ENCODE measurements at places on chromosomes 16 and 17. TPM values are rescaled to one million over a fixed set of nuclear protein-coding genes. Genes with fewer than 3 reads are reported as not detected.

The GINS2 gene
- total RNA-seq, result 0.36 TPM

The GGA2 gene
- total RNA-seq, result 29.6 TPM

The KRTAP16-1 gene
- not detected for total RNA-seq

- H3K27ac ChIP-seq, result no peak overlapping the region
- H3K36me3 ChIP-seq, result peaks cover 13% of the 10 kb centered on the region
- H3K4me3 ChIP-seq, result no peak overlapping the region
- no peak for DNase-seq
- H3K4me1 ChIP-seq, result peaks cover 30% of the 10 kb centered on the region
Measured at GRCh38 chr17:37094391-37094790, 145.6 kb downstream of the AATF start.

DNA sequence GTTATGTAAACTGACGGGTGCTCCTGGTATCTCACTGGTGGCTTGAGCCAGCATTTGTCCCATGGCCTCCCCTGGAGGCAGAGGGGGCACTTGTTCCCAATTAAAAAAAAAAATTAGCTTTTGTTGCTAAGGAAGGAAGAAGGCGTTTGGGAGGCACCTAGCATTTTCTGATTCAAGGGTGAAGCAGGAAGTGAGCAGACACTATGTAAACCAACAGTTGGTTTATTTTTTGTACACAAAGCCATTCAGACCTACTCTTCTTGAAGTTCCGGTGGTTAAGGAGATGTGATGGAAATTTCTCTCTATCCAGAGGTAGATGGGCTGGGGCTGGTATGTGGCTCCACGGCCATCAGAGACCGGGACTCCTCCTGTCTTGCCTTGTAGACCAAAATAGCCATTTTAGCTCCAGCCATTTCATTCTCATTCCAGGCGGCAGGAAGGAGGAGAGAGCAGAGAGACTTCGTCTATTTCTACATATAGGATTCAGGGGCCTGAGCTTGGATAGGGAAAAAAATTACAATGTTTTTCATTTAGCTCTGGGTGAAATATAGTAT, 103.0 kb downstream of the SNX29 start:
- H3K4me3 ChIP-seq, result no peak overlapping the region
- no peaks in the 10 kb centered on the region for H3K4me1 ChIP-seq
- H3K27ac ChIP-seq, result no peak overlapping the region
- no peaks in the 10 kb centered on the region for H3K27me3 ChIP-seq
- DNase-seq, result no peak

GRCh38 chr17:72422204-72422504, 301.3 kb downstream of the SOX9 start:
- H3K27ac ChIP-seq, result no peak overlapping the region
- H3K27me3 ChIP-seq, result no peaks in the 10 kb centered on the region

DNA sequence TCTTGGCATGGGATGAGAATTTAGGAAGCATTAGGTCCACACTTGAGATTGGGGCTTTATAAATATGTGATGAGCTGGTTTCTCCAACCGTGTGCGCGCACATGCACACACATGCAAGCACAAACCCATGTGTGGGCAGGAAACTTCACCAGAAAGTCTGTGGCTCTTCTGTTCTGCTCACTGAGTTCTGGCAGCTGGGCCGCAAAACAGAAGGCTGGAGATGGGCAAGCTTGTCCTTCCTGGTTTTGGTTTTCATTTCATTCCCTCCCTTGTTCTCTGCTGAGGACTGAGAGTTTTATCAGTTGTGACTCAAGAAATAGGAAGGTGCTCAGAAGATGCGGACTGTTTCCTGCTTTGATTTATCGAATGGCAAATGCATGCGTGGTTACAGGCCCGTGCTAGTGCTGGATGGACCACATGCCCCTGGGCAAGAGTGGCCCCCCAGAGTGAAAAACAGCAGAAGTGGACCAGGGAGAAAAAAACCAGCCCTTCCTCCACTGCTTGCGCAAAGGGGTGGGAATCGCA, 14.1 kb downstream of the MAP3K14 start:
- no peaks in the 10 kb centered on the region for H3K36me3 ChIP-seq
- H3K27me3 ChIP-seq, result no peaks in the 10 kb centered on the region
- no peak for DNase-seq
- peaks cover 98% of the 10 kb centered on the region for H3K4me1 ChIP-seq
- no peak overlapping the region for H3K4me3 ChIP-seq
- peak overlapping the region; percentile 96 for H3K27ac ChIP-seq

- no peaks in the 10 kb centered on the region for H3K27me3 ChIP-seq
- peak; percentile 73 for DNase-seq
- H3K4me1 ChIP-seq, result no peaks in the 10 kb centered on the region
- no peaks in the 10 kb centered on the region for H3K36me3 ChIP-seq
- no peak overlapping the region for H3K4me3 ChIP-seq
- H3K27ac ChIP-seq, result peak overlapping the region; percentile 6
Measured at GRCh38 chr17:20066253-20066652, 57.1 kb downstream of the SPECC1 start.

GRCh38 chr17:63932721-63933120, 590 bp upstream of the CD79B start:
- no peaks in the 10 kb centered on the region for H3K4me1 ChIP-seq
- no peaks in the 10 kb centered on the region for H3K27me3 ChIP-seq
- H3K36me3 ChIP-seq, result no peaks in the 10 kb centered on the region
- H3K4me3 ChIP-seq, result no peak overlapping the region
- DNase-seq, result no peak

GRCh38 chr16:27517664-27518063, 32.0 kb downstream of the GTF3C1 start:
- H3K4me1 ChIP-seq, result peaks cover 7% of the 10 kb centered on the region
- H3K36me3 ChIP-seq, result peaks cover 4% of the 10 kb centered on the region
- DNase-seq, result no peak
- no peak overlapping the region for H3K27ac ChIP-seq

DNA sequence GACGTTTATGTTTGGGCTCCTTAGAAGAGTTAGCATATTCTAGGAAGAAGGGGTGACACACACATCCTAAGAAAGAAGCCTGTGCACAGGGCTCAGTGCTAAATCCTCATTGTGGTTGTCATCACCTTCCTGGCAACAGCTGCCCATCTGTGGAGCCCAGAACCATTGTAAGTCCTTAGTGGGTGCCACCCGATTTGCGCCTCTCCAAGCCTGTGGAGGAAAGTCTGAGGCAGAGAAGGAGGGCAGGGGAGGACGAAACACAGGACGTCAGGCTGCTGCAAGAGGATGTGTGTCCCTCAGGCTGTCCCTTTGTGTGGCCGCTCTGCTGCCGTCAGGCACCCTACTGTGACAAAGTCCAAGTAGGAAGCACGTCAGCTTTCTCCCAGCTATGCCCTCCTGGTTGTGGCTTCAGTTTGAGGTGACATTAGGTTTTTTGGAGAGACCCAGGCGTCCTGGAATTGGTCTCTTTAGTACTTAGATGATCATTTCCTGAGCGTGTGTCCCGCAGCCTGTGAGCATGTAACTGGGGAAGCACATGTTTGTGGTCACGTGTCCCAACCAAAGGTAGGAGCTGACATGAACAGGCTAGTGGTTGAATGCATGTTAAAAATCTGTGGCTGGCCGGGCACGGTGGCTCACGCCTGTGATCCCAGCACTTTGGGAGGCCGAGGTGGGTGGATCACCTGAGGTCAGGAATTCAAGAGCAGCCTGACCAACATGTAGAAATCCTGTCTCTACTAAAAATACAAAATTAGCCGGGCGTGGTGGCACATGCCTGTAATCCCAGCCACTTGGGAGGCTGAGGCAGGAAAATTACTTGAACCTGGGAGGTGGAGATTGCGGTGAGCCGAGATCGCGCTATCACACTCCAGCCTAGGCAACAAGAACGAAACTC, 10.7 kb downstream of the CLUAP1 start:
- H3K27me3 ChIP-seq, result no peaks in the 10 kb centered on the region
- peak; percentile 12 for DNase-seq
- no peak overlapping the region for H3K4me3 ChIP-seq
- H3K4me1 ChIP-seq, result no peaks in the 10 kb centered on the region
- H3K27ac ChIP-seq, result no peak overlapping the region

- no peak overlapping the region for H3K4me3 ChIP-seq
- H3K4me1 ChIP-seq, result peaks cover 26% of the 10 kb centered on the region
- no peaks in the 10 kb centered on the region for H3K27me3 ChIP-seq
- no peak overlapping the region for H3K27ac ChIP-seq
- H3K36me3 ChIP-seq, result peaks cover 28% of the 10 kb centered on the region
Measured at GRCh38 chr16:53812914-53813313, 109.0 kb downstream of the FTO start.

DNA sequence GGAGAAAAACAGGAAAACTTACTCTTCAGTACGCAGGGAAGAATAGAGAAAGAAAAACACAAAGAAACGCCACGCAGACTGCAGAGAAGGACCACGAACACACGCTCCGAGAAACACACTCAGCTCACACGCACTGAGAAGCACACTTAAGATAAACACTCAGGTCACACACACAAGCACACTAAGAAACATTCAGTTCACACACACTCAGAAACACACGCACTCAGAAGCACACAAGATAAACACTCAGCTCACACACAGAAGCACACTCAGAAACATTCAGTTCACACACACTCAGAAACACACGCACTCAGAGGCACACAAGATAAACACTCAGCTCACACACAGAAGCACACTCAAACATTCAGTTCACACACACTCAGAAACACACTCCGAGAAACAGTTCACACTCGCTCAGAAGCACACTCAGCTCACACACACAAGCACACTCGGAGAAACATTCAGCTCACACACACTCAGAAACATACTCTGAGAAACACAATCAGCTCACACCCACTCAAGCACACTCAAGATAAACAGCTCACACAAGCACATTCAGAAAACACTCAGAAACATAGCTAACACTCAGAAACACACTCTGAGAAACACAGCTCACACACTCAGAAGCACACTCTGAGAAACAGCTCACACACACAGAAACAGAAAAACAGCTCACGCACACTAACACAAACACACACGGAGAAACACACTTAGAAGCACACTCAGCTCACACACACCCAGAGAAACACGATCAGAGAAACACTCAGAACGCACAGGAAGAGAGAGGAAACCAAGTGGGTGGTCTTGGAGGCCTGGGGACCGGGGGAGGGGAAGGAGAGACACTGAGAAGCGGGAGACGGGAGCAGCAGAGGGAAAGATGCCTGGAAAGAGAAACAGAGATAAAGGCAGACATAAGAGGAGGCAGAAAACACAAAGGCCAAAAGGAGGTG, 908 bp downstream of the TMEM98 start:
- no peaks in the 10 kb centered on the region for H3K27me3 ChIP-seq
- H3K4me3 ChIP-seq, result peak overlapping the region; percentile 58
- H3K4me1 ChIP-seq, result peaks cover 14% of the 10 kb centered on the region
- H3K27ac ChIP-seq, result peak overlapping the region; percentile 78
- no peak for DNase-seq

DNA sequence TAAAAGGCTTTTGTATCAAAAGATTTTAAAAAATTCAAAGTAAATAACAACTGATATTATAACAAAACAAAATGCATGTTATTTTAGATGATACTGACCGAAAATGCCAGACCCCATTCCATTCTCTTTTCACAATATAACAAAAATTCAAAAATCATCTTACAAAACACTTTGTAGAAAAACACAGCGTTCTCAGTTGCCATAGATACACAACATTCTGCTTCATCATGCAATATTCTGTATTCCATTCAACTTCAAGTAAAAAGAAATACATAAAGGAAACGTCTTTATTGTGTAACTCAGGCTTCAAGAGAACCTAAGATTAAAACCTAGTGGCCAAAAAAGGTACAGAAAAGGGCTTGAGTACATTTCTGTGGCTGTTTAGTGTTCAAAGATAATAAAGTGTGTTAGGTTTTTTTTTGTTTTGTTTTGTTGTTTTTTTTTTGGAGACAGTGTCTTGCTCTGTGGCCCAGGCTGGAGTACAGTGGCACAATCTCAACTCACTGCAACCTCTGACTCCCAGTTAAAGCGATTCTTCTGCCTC, 250.5 kb downstream of the CEP112 start:
- no peaks in the 10 kb centered on the region for H3K4me1 ChIP-seq
- H3K36me3 ChIP-seq, result no peaks in the 10 kb centered on the region
- no peak for DNase-seq
- no peaks in the 10 kb centered on the region for H3K27me3 ChIP-seq
- H3K27ac ChIP-seq, result no peak overlapping the region
- H3K4me3 ChIP-seq, result no peak overlapping the region
